ENCODE measurements at places on chromosomes 2 and 18.

- DNase-seq = no peak
Observed at GRCh38 chr2:219335373-219335786, 2.8 kb upstream of the RESP18 start.

GRCh38 chr2:178057179-178057680 lies 15.3 kb downstream of the PDE11A start:
- DNase-seq = no peak

DNA sequence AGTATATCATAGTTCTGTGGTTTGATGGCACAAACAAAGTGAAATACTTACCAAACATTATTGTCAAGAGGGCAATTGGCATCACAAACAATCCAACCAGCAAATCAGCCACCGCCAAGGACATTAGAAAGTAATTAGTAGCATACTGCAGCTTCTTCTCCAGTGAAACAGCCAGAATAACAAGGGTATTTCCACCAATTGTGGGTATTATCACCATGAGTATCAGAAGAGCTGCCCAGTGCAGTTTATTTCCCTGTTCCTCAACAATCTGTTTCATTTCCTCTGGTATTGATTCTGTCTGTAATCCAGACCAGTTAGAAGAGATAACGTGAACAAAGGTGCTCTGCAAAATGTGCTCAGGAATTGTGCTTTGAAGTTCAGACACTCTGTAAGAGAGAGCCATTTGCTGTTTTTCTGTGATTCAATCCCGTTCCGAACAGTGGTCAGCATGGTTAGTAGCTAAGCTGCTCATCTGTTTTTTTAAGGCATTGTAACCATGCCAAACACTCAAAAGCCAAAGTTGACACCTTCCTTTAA lies 1.4 kb downstream of the HTR2B start:
- DNase-seq = no peak

DNA sequence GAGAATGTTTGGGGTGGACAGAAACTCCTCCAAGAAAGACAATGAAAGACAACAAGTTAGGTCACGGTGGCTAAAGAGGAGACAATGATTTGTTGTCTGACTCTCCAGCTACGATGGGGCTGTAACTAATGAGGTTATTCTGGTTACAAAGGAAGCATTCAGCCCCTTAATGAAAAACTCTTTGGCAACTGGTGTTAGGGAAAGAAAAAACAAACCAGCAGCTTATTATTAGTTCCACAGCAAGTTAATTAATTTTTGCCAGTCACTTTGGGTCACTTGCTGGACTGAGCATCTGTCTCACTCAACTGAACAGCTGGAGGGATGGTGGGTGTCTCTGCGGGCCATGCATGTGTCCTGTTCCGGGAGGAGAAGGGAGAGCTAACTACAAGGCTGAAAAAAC lies 263.7 kb downstream of the ALK start:
- no peak for DNase-seq

DNA sequence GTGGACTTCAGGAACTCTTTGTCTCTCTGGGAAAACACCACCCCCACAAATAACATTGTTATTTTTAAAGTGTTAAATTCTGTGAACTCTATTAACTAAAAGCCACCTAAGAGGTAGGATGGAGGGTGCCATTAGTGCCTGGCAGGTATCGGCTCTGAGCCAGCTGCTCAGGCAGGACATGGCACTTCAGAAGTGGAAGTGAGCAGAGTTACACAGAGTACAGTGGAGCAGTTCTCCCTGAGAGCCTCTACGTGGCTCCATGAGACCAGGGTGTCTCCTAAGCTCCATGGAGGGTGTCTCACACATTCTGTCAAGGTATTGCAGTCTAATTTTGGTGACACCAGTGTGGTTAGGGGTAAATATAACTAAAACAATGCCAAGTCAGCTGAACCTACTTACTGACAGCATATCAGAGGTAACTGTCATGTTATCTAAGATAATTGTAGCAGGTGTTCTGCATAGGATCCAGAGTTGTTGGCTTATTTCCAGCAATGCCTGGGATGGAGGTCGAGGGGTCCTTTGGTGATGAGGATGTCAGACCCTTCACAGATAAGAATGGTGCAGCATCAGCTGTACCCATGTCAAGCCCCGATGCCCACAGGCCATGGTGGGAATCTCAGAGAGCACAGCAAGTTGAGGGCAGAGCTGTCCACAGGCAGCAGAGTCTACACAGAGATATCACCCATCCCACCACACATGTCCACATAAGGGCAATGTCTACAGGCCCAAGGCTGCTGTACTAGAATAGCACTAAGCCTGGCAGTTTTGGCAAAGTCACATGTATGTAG lies 8.6 kb upstream of the MALL start:
- no peak for DNase-seq

GRCh38 chr18:50446629-50447028 lies 71.8 kb downstream of the SKA1 start:
- DNase-seq = no peak

GRCh38 chr2:128746356-128746755 lies 427.7 kb upstream of the HS6ST1 start:
- DNase-seq = no peak

DNA sequence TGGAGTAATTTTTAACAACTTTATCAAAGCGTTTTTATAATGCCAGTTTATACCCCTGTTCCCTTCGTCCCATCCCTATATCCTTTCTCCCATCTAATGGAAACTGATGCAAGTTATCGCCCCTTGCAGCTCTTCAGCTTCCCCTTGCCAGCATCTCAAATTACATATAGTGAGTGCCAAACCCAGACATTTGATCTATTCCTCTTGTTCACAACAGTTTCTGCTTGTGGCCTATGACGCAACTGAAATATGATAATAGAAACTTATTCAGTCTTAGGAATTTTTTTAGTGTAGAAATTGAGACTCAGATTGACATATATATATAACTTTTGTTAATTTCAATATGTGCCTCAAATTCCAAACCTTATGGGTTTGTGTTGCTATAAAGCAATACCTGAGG lies 562.2 kb upstream of the VWC2L start:
- no peak for DNase-seq

GRCh38 chr18:46321955-46322354 lies 217.8 kb downstream of the HAUS1 start:
- no peak for DNase-seq

DNA sequence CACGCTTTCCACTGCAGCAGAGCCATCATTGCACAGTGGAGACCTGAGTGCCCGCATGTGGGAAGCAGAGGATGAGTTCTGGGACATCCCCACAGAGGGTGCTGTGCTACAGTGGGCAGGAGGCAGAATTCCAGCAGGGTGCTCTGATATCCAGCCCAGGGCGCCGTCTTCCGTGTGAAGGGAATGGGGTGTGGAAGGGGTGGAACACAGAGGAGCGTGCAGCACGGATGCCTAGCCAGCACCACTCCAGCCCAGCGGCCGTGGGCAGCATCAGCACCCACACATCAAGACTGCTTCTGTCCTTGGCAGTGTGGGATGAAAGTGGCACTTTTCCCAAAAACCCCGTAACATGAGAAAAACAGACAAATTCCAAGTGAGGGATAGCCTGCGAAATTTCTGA lies 134.3 kb downstream of the ZNF236 start:
- no peak for DNase-seq

DNA sequence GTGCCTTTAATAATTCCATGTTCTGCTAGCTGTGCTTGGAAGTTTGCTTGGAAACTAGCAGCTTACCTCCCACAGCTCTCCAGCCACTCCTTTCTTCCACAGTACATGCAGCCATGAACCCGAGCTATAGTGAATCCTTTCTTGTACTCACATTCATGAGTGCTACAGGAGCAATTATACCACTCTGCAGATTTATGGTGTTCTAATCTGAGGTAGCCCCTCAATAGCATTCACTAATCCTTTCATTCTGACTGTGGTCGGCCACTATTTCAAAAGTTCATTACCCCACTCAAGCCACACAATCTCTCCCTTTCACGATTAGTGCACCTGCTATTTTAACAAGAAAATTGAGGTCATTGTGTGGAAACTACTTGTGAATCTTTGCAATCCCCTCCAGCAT lies 53.2 kb downstream of the CSRNP3 start:
- DNase-seq = no peak

- DNase-seq = no peak
Observed at GRCh38 chr18:33924576-33924975, 300.1 kb downstream of the NOL4 start.

GRCh38 chr2:108986916-108987510 lies 2.0 kb downstream of the EDAR start:
- no peak for DNase-seq

DNA sequence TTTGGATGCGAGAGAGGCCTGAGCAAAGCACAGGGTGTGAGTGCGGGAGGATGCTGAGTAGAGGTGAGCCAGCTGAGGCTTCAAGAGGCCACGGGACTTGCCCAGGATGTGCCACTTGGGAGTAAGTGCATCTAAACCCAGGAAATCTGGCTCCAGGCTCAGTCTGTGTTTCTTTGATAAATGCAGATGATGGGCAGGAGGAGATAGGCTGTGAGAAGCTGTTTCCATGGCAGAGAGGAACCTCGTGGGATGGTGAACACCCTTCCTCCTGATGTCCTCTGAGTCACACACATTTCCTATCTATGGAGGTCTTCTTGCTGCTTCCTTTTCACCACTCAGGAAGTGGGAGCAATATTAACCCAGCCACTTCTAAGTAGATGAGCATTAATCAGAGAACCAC lies 38.4 kb upstream of the CELF4 start:
- DNase-seq = no peak

Measured in effector memory CD8-positive, alpha-beta T cell (primary cell).